ENCODE measurements at places on chromosomes 12 and 14.

GRCh38 chr12:51320695-51321320, 3.2 kb downstream of the BIN2 start:
- peak overlapping the region; percentile 99 for H3K27ac ChIP-seq
- peaks cover 76% of the 10 kb centered on the region for H3K4me1 ChIP-seq
- peaks cover 62% of the 10 kb centered on the region for H3K36me3 ChIP-seq
- H3K4me3 ChIP-seq = peak overlapping the region; percentile 88
- H3K27me3 ChIP-seq = no peaks in the 10 kb centered on the region
- DNase-seq = no peak

GRCh38 chr12:43749016-43749415, 9.6 kb downstream of the PUS7L start:
- H3K36me3 ChIP-seq = peaks cover 43% of the 10 kb centered on the region
- no peak overlapping the region for H3K27ac ChIP-seq
- H3K4me1 ChIP-seq = peaks cover 6% of the 10 kb centered on the region
- no peaks in the 10 kb centered on the region for H3K27me3 ChIP-seq

DNA sequence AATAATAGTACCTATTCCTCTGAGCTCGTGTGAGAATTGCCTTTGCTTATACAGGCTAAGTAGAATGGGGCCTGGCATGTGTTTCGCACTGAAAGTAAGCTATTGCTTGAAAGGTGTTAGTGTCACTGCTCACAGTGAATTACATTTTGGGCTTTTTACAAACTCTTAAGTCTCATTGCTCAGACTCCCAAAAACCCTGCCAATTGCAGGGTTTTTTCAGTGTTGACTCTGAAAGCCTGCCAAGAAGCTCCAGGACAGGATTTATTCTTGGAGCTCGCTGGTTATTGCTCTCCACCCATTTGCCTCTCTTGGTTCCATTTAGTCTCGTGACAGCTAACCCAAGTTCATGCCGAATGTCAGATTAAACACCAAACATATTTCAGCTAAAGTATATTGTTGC, 39.8 kb downstream of the NOPCHAP1 start:
- H3K27me3 ChIP-seq = no peaks in the 10 kb centered on the region
- no peak overlapping the region for H3K4me3 ChIP-seq
- H3K36me3 ChIP-seq = peaks cover under 1% of the 10 kb centered on the region
- peaks cover 2% of the 10 kb centered on the region for H3K4me1 ChIP-seq
- no peak for DNase-seq
- no peak overlapping the region for H3K27ac ChIP-seq

DNA sequence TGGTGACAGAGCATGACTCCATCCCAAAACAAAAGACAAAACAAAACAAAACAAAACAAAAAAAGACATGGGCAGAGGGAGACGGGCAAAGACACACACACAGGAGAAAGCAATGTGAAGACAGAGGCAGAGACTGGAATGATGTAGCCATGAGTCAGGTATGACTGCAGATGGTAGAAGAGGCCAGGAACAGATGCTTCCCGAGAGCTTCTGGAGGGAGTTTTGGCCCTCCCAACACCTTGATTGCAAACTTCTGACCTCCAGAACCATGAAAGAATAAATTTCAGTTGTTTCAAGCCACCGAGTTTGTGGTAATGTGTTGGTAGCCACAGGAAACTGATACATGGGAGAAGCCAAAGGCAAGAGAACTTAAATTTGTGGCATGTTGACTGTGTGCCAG, 27.1 kb downstream of the VWF start:
- DNase-seq = no peak
- H3K36me3 ChIP-seq = no peaks in the 10 kb centered on the region
- H3K27ac ChIP-seq = no peak overlapping the region
- H3K4me1 ChIP-seq = no peaks in the 10 kb centered on the region
- no peak overlapping the region for H3K4me3 ChIP-seq

GRCh38 chr12:107666009-107666408, 19.6 kb upstream of the PWP1 start:
- no peaks in the 10 kb centered on the region for H3K36me3 ChIP-seq
- peaks cover 24% of the 10 kb centered on the region for H3K27me3 ChIP-seq
- no peak for DNase-seq

DNA sequence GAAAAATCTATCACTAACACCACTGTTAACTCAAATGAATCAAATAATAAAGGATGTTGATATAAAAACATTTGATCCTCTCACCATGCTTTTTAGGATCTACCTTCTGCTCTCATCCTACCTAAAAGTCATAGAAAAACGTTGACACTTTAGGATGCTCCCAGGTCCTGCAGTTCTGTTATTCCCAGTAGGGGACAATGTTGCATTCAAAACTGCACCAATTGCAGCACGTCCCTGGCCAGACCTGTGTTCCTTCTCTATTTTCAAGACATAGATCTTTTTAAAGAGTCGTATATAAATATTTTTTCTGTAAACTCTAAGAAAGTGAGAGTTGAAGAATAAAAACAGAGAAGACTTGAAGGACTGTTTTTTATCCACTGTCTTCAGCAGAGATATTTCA, 8.8 kb downstream of the AICDA start:
- no peak for DNase-seq
- H3K4me1 ChIP-seq = peaks cover 1% of the 10 kb centered on the region

- peaks cover 53% of the 10 kb centered on the region for H3K36me3 ChIP-seq
- no peaks in the 10 kb centered on the region for H3K27me3 ChIP-seq
- H3K27ac ChIP-seq = peak overlapping the region; percentile 96
- H3K4me3 ChIP-seq = peak overlapping the region; percentile 91
- no peak for DNase-seq
Observed at GRCh38 chr12:11171969-11172675, 1.1 kb downstream of the SMIM10L1 start.

- no peaks in the 10 kb centered on the region for H3K36me3 ChIP-seq
- no peak for DNase-seq
- H3K27ac ChIP-seq = no peak overlapping the region
- no peaks in the 10 kb centered on the region for H3K27me3 ChIP-seq
- no peak overlapping the region for H3K4me3 ChIP-seq
Observed at GRCh38 chr12:38587594-38587993, 271.0 kb downstream of the ALG10B start.

GRCh38 chr12:28973491-28973890, 175.6 kb upstream of the FAR2 start:
- H3K4me3 ChIP-seq = no peak overlapping the region
- no peak for DNase-seq
- H3K4me1 ChIP-seq = no peaks in the 10 kb centered on the region
- no peak overlapping the region for H3K27ac ChIP-seq
- H3K27me3 ChIP-seq = peaks cover 5% of the 10 kb centered on the region
- no peaks in the 10 kb centered on the region for H3K36me3 ChIP-seq

Measured in activated CD4-positive, alpha-beta memory T cell treated with anti-CD3 and anti-CD28 coated beads, Interleukin-2, amount 10 ng/mL, durations not matched to agents 7 days and 5 days (primary cell).